ENCODE measurements at places on chromosomes 16 and 17.

DNA sequence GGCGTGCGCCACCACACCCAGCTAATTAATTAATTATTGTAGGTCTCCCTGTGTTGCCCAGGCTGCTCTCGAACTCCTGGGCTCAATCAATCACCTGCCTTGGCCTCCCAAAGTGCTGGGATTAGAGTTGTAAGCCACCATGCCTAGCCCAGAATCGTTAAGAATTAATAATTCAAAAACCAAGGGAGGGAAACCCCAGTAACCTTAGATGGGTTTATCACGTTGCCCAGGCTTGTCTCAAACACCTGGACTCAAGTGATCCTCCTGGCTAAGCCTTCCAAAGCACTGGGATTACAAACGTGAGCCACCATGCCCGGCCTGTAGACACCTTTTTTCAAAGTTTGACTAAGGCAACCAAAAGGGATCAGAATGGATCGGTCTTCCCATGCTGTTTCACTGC lies 21.6 kb downstream of the CD300LF start:
- DNase-seq, result no peak

- DNase-seq, result no peak
These were observed 134.1 kb upstream of the GNAO1 start for GRCh38 chr16:56057151-56057550.

GRCh38 chr16:57128771-57129389 lies 36.5 kb downstream of the CPNE2 start:
- DNase-seq, result no peak

GRCh38 chr17:51805765-51806164 lies 352.7 kb downstream of the CA10 start:
- no peak for DNase-seq

- no peak for DNase-seq
These were observed 1.9 kb upstream of the SLC5A2 start for GRCh38 chr16:31480851-31481536.

GRCh38 chr17:27506348-27507218 lies 50.3 kb downstream of the KSR1 start:
- no peak for DNase-seq

DNA sequence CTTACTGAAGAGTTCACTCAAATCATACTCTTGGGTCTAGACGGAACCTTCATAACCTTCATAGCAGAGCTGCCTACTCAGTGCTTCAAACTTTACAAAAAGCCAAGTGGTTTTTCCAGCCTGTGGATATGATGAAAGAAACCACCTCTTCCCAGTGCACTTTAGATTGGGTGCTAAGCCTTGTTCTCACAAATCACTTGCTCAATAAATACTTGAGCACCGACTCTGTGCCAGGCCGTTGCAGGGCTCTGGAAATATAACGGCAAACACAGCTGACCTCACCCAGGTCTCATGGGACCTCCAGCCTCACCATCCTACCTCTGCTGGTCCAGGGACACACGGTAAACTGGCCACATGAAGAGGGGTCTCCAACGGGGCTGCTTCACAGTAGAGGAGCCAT lies 35.7 kb downstream of the CDRT4 start:
- DNase-seq, result no peak

GRCh38 chr17:65324611-65325342 lies 187.6 kb downstream of the RGS9 start:
- DNase-seq, result no peak
